ENCODE measurements at places on chromosomes 2 and 18.

- peak; percentile 5 for DNase-seq
- peaks cover 24% of the 10 kb centered on the region for H3K4me1 ChIP-seq
- no peak overlapping the region for H3K4me3 ChIP-seq
- H3K27ac ChIP-seq, result no peak overlapping the region
Measured at GRCh38 chr2:230879891-230880290, 15.1 kb downstream of the ITM2C start.

DNA sequence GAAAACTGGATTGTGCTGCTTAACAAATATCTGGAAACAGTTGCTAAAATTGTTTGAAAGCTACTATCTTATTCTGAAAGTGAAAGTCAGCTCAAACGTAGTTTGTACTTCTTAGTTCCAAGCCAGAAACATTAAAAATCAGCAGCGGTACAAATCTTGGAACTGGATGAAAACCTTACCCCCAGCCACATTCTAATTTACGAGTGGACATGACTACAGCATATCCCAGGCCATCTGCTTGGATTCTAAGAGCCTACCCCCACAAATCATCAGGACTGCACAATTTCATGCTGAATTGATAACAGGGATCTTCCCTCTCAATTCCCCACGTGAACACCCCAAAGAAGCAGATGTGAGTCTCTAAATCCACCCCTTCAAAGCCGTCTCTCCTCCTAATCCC is 158.7 kb upstream of the NCKAP5 start:
- H3K4me3 ChIP-seq, result no peak overlapping the region
- no peak for DNase-seq
- H3K36me3 ChIP-seq, result no peaks in the 10 kb centered on the region
- no peaks in the 10 kb centered on the region for H3K4me1 ChIP-seq
- no peak overlapping the region for H3K27ac ChIP-seq

- H3K27ac ChIP-seq, result no peak overlapping the region
- H3K36me3 ChIP-seq, result no peaks in the 10 kb centered on the region
- H3K4me3 ChIP-seq, result no peak overlapping the region
- DNase-seq, result peak; percentile 31
- H3K27me3 ChIP-seq, result peaks cover 17% of the 10 kb centered on the region
- no peaks in the 10 kb centered on the region for H3K4me1 ChIP-seq
Measured at GRCh38 chr2:95362486-95362885, 40.0 kb upstream of the FAHD2A start.

DNA sequence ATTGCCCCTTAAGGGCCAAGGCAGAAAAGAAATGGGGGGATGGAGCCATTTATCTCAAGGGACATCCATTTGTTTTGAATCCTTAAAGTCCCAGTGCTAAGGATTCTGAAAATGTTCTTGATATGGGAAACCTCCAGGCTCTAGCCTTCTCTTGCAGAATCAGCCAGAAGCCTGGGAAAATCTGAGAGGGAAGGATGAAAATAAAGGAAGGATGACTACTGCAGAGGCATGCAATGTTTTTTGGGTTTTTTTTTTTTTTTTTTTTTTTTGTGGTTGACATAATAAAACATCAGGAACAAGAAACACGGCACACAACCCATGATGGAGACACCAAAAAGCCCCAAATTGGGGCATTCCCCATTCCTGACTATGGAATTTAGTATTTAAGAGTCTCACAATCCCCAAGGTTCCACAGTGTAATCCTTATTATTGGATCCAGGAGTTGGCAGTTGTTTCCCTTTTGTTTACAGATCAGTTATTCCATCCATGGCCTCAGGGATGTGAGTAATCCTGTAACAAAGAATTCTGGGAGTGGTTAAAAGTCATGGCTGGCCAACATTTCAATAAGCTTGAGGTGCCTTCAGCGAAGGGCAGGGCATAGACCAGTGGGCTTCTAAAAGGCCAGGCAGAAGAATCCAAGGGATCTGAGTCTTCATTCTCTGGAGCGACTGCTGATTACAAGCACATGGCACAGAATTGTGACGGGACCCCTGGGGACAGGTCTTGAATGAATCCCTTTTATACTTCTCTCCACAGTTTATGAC is 337.5 kb downstream of the GULP1 start:
- H3K4me1 ChIP-seq, result no peaks in the 10 kb centered on the region
- H3K27ac ChIP-seq, result no peak overlapping the region
- DNase-seq, result no peak

- H3K27me3 ChIP-seq, result peaks cover 7% of the 10 kb centered on the region
- H3K4me3 ChIP-seq, result no peak overlapping the region
- H3K36me3 ChIP-seq, result no peaks in the 10 kb centered on the region
- peaks cover 15% of the 10 kb centered on the region for H3K4me1 ChIP-seq
- H3K27ac ChIP-seq, result no peak overlapping the region
Measured at GRCh38 chr2:236971131-236971821, 114.4 kb upstream of the COPS8 start.

- DNase-seq, result no peak
- H3K36me3 ChIP-seq, result no peaks in the 10 kb centered on the region
- no peak overlapping the region for H3K27ac ChIP-seq
Measured at GRCh38 chr18:30093376-30093775, 949.2 kb downstream of the DSC3 start.

- H3K4me3 ChIP-seq, result peak overlapping the region; percentile 88
- peak overlapping the region; percentile 92 for H3K27ac ChIP-seq
- peaks cover 49% of the 10 kb centered on the region for H3K4me1 ChIP-seq
- H3K27me3 ChIP-seq, result no peaks in the 10 kb centered on the region
- no peak for DNase-seq
Measured at GRCh38 chr2:195649629-195650190, 7.3 kb upstream of the SLC39A10 start.

DNA sequence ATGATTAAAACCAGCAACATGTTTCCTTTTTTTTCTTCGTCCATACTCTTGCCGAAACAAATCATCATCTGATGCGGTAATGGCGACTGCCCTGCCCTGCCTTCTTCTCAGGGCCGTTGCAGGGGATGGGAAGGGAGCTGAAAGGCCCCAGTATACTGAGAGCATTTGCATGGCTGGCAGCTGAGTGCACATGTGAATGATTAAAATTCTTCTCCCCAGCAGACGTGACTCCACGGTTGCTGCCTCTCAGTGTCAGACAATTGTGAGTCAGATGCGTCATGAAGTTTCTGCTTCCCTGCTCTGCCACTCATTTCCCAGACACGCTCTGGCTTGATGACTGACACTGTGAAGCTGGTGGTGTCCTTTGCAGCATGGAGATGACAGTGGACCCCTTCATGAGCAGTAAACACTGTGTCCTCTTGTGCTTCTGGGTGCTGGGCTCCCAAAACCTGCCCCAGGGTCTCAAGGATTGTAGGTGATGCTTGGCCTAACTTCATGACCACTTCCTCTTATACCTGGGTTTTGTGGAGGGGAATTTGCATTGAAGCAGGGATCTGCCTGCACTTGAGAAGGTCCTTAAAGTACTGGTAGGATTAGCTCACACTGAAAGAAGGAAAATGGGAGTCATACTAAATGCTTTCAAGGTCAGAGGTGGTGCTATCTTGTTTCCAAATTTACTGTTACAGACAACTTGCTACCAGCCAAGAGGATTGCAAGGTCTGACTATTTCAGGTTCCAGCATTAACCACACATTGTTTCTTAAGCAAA is 222.5 kb upstream of the COPS8 start:
- H3K27ac ChIP-seq, result no peak overlapping the region
- H3K27me3 ChIP-seq, result peaks cover 13% of the 10 kb centered on the region
- H3K4me3 ChIP-seq, result no peak overlapping the region
- DNase-seq, result no peak

Data from natural killer cell treated with Interleukin-12 subunit alpha and Interleukin-12 subunit beta and Interleukin-15 and Interleukin-18, amount 100 ng/mL, for 72 hours (primary cell).